GM12878 (cell line): ENCODE measurements at places on chromosomes 3 and 15. TPM values are rescaled to one million over a fixed set of nuclear protein-coding genes. Genes with fewer than 3 reads are reported as not detected.

DNA sequence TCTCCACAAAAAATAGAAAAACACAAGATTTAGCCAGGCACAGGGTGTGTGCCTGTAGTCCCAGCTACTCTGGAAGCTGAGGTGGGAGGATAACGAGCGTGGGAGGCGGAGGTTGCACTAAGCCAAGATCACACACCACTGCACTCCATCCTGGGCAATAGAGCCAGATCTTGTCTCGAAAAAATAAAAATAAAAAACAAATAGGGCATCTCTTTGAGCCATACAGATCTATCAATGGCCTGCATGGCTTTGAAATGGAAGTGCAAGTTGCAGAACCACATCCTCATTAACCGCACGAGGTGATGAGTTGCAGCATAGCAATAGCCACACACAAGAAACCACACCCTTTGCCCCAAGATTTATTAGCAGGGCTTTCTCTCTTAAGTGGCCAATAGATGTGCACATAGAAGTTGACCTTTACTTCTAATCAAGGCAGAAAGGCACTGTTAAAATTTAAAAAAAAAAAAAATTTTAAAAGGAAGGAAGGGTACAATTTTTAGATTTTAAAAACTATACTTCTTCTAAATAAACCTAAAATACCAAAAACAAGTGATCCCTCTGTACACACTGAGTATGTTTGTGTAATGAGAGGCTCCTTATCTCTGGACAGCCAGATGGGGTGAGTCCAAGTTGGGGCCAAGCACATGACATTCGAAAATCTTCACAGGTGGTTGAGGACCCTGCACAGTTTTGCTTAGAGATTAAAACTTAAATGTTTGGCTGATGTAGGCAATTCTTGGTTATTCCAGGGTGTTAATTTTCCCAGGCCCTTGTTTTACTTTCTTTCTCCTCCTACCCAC is 53.4 kb downstream of the FILIP1L start:
- no peak for DNase-seq

DNA sequence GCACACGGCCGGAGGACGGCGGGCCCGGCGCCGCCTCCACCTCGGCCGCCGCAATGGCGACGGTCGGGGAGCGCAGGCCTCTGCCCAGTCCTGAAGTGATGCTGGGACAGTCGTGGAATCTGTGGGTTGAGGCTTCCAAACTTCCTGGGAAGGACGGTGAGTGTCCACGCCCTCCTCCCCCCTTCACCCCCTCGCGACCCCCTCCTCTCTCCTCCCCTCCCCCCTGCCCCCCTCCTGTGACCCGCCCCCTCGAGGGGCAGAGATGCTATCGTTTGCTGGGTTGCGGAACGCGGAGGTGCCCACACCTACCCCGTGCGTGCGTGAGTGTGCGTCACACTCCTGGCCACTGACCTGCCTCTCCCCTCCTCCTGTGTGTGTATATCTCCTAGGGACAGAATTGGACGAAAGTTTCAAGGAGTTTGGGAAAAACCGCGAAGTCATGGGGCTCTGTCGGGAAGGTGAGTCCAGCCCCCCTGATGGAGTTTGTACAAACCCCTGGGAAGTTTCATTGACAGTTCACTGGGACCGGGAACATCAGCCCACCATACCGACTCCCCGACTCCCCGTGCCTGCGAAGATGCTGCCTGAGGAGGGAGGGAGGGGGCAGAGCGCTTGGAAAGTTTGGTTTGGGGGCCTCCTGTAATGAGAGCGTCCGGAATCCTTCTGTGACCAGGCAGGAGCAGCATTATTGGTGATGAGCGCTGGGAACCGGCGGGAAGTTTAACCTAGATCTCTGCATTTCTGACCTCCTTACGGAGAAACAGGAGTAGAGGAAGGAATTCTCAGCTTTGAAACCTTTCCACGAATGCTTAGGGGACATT is 795 bp upstream of the SCAANT1 start:
- no peak for DNase-seq

DNA sequence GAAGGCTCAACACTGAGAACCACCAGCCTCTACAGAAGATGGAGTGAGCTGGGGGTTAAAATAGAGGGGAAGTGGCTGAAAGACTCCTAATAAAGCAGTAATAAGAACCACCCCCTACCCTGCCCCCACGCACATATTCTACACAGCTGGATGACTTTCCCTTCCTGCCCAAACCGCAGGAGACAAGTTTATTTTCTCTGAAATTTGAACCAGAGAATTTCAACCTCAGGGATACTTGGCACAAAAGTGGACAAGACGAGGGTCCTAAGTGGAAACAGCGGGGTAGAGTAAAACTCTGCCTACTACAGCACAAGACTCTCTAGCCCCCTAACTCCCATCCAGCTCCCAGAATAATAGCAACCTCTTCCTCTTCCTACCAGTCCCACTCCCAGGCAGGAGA is 28.4 kb downstream of the USF3 start:
- DNase-seq: no peak

DNA sequence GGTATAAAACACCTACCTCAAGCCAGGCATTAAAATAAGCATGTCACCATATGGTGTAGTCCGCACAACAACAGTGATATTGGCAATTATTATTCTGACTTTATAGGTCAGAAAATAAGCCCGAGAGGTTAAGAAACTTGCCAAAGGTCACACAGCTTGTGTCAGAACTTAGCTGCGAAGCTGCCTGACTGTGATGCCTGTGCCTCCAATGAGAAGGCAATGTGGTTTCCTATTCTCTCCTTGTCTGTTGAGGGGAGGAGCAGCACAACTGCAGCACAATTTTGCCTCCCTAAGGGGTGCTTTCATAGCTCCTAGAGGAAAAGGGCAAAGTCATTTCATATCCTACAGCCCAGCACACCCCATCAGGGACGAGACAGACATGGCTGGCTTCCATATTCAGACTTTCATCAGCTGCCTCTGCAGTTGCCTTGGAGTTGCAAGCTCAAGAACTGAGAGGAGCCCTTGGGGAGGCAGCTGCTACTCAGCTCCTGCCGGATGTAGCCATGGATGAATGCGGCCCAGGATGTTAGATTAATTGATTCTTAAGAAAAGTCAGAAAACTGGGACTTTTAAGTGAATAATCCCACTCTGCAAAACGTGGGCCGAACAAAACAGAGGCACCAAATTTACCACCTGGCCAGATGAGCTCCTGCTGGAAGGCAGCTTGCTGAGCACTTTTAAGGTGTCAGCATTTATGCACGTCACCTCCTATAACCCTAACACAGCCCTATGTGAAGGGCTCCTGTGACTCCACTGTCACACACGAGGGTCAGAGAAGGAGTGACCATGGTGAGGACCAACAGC is 38.5 kb downstream of the MYO5C start:
- no peak for DNase-seq

DNA sequence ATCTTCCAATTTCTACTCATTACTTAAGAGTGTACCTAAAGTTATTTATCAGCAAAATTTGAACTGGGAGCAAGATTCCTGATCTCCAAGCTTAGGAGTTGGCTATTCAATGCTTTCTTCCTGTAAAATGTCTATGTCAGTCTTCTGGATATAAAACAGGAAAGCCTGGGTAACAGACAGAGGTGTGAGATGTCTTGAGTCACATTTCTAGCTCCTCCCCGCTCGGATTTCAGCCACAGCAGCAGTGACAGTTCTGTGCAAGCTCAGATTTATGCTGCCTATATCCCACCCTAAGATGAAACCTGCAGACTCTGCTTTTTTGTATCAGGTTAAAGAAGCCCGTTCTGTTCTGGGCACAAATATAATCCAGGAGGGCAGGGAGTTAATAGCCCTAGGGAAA is 2.1 kb upstream of the ARMC8 start:
- no peak for DNase-seq

GRCh38 chr3:196012481-196012880 is 69.4 kb downstream of the TFRC start:
- no peak for DNase-seq

DNA sequence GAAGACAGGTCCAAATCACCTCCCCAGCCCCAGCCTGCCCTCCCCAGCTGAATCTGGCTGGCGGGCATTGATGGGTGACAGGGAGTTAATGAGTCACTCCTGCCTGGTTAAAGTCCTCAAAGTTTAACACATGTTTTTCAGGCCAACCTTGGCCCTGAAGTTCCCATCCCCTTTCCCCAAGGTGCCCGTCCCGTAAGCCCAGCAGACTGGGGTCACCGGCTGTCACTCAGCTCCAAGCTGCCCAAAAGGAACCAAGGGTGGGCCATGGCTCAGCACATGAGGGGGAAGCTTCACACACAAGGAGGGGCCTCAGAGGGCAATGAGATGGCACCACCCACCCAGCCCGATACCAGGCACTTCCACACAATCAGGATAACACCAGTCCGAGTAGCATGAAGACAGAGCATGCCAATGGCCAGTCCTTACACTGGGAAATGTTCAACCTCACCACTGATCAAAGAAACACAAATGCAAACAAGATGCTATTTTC is 10.2 kb upstream of the KLF15 start:
- DNase-seq: no peak

The GOLGA6L10 gene
- polyA plus RNA-seq: 0.53 and 0.84 TPM in 2 replicates

DNA sequence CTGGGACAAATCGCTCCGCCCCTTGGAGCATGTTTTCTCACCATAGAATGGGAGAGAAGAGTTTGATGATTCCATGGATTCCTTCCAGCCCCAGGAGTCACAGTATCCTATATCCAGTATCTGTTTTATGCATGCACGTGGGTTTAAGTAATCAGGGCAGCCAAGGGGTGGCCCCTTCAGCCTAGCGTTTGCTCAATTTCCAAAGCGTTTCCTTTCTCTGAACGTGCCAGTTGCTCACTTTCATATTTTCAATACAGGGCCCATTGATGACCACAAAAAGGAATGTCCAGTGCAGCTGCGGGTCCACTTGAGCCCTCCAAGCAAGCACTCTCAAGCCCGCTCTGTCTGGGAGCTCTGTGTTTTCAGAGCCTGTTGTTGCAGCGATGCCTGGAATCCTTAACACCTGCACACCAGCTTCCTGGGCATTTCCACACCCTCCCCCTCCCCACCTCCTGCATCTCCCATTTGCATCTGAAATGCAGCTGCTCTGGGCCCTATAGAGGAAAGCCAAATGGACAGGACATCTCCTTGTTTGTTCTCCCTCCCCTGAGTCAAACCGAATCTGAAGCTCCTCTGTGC is 164.3 kb upstream of the LPP start:
- no peak for DNase-seq

The TTC23 gene
- 7.2 and 7.3 TPM in 2 replicates for polyA plus RNA-seq

The SEMA4B gene
- 8.4 and 10.8 TPM in 2 replicates for polyA plus RNA-seq
